ENCODE measurements at places on chromosomes 3 and 15. TPM values are rescaled to one million over a fixed set of nuclear protein-coding genes. Genes with fewer than 3 reads are reported as not detected.

The TNNC1 gene
- total RNA-seq = not detected

The GOLGA8M gene
- not detected for total RNA-seq

The ARRDC4 gene
- 9.9 TPM for total RNA-seq

The SPINK8 gene
- not detected for total RNA-seq

The RETNLB gene
- not detected for total RNA-seq

The ARGFX gene
- not detected for total RNA-seq

The RFTN1 gene
- total RNA-seq = 26.4 TPM

The SAMMSON gene
- total RNA-seq = not detected

The MEX3B gene
- 4.1 TPM for total RNA-seq

The MCF2L2 gene
- total RNA-seq = not detected

The IMPG2 gene
- total RNA-seq = under 0.01 TPM

The SLC33A1 gene
- total RNA-seq = 28.3 TPM

The SLC6A20 gene
- total RNA-seq = 0.02 TPM

The ADAMTS9 gene
- total RNA-seq = 0.15 TPM

The TKT gene
- 206 TPM for total RNA-seq

The FGF12 gene
- 6.6 TPM for total RNA-seq

The ABHD17C gene
- 3.2 TPM for total RNA-seq

The SCN11A gene
- total RNA-seq = not detected

The KNG1 gene
- not detected for total RNA-seq

The FXR1 gene
- 107 TPM for total RNA-seq

The NUP210 gene
- 3.5 TPM for total RNA-seq

The UACA gene
- total RNA-seq = 43.0 TPM

The ANKRD34C gene
- total RNA-seq = not detected

The PPM1L gene
- 0.84 TPM for total RNA-seq

The CTXND1 gene
- total RNA-seq = not detected

The CHRFAM7A gene
- total RNA-seq = 2.4 TPM

The PLA2G4B gene
- not detected for total RNA-seq

The ARHGEF3 gene
- total RNA-seq = 9.6 TPM

The RHCG gene
- total RNA-seq = not detected

The C15orf62 gene
- 0.05 TPM for total RNA-seq

The C2CD4A gene
- 0.05 TPM for total RNA-seq

The MORC1 gene
- 0.02 TPM for total RNA-seq

The BDH1 gene
- total RNA-seq = 12.4 TPM

The CEMIP gene
- total RNA-seq = 2.1 TPM

The SPTBN5 gene
- under 0.01 TPM for total RNA-seq

The PRR20G gene
- total RNA-seq = not detected

All from M059J (cell line).